ENCODE measurements at places on chromosomes 7 and 10.

- DNase-seq = no peak
These were observed 67.3 kb downstream of the SGMS1 start for GRCh38 chr10:50556237-50557120.

DNA sequence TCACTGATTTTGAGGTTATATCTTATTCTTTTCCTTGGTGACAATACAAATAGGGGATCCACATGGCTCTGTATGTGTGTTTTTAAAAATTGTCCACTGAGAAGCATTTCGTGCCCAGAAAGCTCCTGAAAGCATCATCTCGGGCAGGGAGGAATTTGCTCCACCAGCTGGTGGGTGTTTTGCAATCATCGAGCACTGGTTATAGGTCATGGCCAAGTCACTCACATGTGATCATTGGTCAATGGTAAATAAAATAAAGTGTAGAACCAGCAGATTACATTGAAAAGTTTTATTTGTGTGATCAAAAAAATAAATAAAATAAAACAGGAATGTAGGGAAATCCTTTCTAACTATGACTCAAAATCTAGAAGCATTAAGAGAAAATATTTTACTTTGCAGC, 23.0 kb upstream of the SNX13 start:
- no peak for DNase-seq

DNA sequence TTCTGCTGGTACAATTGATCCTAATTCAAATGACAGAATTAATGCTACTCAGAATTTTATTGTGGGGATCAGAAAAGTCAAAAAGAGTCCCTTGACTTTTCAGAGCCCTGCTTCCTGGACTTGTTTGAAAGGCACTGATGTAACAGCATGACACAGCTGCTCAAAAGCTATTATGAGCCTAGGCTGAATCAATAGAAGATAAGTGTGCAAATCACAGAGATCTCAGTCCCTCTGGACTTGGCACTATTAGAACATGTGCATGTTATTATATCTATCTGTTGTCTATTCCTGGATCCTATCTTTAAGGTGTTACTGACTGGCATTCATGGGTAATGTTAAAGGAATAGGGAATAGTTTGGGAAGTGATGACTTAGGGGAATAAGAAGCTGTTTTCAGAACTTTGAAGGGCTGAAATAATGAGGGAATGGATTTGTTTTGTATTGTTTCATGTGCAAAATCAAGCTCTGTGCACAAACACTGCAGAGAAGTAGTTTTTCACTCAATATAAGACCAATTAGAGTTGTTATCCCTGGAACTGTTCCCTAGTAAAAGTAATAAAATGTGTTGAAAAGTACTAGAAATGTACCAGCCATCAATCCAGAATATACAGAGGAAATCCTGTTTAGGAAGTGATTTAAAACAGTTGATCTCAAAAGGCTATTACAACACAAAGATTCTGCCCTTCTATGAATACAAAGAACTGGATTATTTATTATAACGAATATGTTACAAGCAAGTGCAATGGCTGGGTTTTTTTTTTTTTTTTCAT, 814.9 kb upstream of the C7orf33 start:
- no peak for DNase-seq

GRCh38 chr7:99041526-99041925, 102.4 kb downstream of the SMURF1 start:
- DNase-seq = no peak

DNA sequence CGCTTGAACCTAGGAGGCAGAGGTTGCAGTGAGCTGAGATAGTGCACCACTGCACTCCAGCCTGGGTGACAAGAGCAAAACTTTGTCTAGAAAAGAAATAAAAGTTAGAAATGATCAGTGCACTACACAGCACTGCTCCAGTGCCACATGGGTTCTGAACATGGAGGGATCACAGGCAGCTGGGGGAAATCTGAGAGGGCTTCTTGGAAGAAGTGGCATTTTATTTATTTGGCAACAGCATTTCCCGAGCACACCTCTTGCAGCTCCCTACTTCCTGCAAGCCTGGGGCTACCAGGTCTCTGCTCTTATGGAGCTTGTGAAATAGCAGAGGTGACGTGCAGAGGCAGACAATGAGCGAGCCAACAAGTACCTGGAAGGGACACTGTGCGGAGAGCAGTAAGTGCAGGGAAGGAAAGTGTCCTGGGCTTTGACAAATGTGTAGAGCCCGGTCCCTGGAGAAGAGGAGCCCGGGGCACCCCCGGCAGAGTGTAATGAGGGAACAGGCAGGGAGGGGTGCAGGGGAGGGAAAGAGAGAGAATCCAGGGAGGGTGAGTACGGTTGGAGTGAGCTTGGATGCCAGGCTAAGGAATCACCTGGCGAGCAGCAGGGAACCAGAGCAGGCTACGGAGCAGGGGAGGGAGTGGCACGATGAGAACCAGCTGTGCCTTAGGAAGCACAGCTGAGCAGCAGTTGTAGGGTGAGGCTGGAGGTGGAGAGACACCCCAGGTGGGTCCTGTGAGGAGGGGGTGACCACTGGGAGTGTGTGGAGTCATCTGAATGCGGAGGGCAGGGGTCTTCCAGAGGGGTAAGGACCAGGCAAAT, 104.6 kb upstream of the CTBP2 start:
- DNase-seq = no peak

DNA sequence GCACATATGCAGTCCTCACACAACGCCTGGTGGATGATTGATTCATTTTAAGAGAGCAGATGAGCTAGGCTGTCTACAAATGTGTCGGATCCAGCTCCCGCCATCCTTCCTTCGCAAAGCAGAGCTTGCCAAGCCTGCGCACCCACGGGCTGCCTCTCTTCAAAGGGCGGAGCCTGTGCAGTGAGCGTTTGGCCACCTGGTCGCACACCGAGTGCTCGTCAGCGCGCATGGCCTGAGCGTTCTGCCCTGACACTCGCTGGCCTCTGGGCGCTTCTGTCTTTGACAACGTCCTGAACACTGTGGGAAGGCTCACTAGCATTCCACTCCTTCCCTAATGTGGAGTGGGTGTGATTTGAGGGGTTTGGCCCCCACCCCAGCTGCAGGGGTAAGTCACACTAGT, 47.1 kb upstream of the TMEM72 start:
- DNase-seq = no peak

GRCh38 chr7:16918288-16918895, 36.6 kb upstream of the AGR3 start:
- peak; percentile 71 for DNase-seq

GRCh38 chr10:110073896-110074295, 66.1 kb downstream of the ADD3 start:
- DNase-seq = no peak

- DNase-seq = no peak
These were observed 29.9 kb downstream of the DPCD start for GRCh38 chr10:101617824-101618568.

GRCh38 chr10:18659819-18660535, 746 bp downstream of the ARL5B start:
- no peak for DNase-seq

GRCh38 chr10:36943544-36943943, 181.9 kb upstream of the ANKRD30A start:
- no peak for DNase-seq

DNA sequence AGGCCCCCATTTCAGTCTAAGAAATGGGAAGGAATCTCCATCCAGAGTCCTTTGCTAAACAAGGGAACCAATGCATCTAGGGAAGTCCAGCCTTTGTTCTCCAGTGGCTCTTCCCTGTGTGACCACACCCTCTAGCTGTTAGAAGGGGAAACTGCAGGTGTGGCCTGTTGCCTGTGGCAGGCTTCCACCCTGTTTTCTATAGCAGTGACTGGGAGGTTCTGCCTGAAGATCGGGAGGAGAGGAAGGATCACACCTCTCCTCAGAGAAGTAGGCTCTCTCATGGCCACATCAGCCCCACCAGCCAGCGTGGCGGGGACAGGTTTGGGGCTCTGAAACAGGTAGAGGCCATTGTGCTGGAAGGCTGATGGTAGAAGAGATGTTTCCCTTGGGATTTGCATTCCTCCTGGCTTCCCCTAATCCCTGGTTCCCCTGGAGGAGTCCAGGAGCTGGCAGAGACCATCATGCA, 47.7 kb upstream of the TRIM8 start:
- DNase-seq = peak; percentile 77

- DNase-seq = no peak
These were observed 3.1 kb downstream of the FZD1 start for GRCh38 chr7:91267171-91267955.

GRCh38 chr10:67550046-67550445, 145.9 kb downstream of the CTNNA3 start:
- DNase-seq = no peak

DNA sequence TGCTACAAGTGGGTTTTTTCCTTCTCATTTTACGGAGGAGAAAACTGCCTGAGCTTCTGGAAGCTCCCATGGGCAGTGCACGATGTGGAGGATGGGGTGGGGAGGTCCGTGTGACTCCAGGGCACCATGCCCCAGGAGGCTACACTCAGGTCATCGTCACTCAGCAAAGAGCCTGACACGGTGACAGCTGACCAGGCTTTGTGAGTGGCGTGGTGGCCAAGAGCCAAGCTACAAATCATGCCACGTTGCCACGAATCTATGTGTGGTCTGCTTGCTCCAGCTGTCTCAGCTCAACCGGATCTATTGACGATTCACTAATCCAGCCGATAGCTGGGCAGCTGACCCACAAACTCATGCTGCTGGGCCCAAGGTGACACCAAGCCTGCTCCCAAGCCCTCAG, 27.6 kb upstream of the C10orf71 start:
- DNase-seq = no peak

- peak; percentile 91 for DNase-seq
These were observed 31.2 kb downstream of the TBXAS1 start for GRCh38 chr7:139860090-139860775.

GRCh38 chr7:151459726-151460473, 20.0 kb upstream of the CRYGN start:
- no peak for DNase-seq

DNA sequence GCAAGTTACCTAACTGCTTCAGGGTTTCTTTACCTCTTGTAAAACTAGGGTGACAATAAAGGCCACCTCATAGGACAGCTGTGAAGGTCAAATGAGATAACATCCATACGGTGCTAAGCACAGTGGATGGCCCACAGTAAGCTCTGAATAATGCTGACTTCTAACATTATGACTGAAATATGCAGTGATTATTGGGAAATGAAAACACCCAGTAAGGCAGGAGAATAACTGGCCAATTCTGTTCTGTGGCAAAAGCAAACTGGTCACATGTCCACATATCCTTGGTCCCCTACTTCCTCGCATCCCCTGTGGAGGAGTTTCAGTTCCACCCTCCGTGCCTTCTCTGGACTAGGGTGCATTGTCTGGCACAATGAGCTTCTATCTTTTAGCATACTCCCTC, 1.4 kb downstream of the CUBN start:
- no peak for DNase-seq

DNA sequence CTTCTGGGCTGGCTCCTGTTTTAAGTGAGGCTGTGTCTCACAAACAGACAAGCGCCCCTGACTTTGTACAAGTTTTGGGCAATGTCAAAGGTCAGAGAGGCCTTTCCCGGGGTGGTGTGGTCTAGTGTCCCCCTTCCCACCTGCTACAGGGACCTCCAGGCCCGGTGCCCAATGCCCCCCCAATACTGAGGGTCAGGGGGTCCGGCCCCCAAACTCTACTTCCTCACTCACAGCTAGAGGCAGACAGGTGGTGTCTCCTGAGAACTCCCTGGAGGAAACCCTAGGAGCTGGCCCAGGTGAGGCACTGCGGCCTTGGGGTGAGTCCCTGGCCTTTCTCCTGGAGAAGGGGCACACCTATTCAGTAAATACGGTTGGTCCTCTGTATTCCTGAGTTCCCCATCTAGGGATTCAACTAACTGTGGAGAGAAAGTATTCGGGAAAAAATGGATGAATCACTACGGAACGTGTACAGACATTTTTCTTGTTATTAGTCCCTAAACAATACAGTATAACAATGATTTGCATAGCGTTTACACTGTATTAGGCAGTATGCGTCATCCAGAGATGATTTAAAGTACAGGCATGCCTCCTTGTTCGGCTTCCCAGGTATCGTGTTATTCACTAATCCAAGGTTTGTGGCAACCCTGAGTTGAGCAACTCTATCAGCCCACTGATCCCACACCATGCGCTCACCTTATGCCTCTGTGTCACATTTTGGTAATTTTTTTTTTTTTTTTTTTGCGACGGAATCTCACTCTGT, 308.1 kb downstream of the WDR37 start:
- no peak for DNase-seq

DNA sequence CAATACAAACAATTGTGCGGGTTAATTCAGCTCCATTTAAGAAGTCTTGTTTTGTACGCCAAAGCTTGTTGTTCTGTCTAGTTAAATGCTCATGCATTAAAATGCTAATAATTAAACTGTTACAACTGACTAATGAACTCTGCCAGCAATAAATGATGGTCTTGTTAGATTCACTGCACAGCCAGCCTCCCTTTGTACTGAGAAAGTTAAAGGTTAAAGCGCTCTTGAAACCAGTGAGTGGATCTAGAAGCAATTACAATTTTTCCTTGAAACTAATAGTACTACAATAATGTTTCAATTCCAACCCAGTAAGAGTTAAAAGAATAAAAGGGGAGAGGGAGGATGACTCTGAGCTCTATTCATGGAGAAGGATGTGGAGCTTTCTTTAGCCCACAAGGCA, 233.0 kb downstream of the EMX2 start:
- no peak for DNase-seq

DNA sequence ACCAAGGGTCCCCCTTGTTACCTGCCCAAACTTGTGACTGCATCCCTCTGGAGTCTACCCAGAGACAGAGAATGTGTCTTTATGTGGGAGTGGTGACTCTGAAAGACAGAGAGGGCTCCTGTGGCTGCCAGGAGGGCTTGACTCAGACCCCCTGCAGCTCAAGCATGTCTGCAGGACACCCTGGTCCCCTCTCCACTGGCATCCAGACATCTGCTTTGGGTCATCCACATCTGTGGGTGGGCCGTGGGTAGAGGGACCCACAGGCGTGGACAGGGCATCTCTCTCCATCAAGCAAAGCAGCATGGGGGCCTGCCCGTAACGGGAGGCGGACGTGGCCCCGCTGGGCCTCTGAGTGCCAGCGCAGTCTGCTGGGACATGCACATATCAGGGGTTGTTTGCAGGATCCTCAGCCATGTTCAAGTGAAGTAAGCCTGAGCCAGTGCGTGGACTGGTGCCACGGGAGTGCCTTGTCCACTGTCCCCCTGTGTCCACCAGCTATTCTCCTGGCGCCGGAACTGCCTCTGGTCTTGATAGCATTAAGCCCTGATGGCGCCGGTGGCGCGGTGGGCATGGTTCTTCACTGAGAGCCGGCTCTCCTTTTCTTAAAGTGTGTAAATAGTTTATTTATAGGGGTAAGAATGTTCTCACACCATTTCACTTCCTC, 19.4 kb upstream of the SH2D4B start:
- DNase-seq = no peak
